Natural killer cell treated with Interleukin-12 subunit alpha and Interleukin-12 subunit beta and Interleukin-15 and Interleukin-18, amount 100 ng/mL, for 72 hours (primary cell): ENCODE measurements at places on chromosomes 2 and 18. TPM values are rescaled to one million over a fixed set of nuclear protein-coding genes. Genes with fewer than 3 reads are reported as not detected.
A peak's percentile ranks its signal among the peaks of the same experiment; 100 is the strongest.

The PROKR1 gene
- not detected for total RNA-seq

The TOGARAM2 gene
- total RNA-seq = 7.7 TPM

The TUBA4B gene
- not detected for total RNA-seq

The SETBP1 gene
- 77.9 TPM for total RNA-seq

DNA sequence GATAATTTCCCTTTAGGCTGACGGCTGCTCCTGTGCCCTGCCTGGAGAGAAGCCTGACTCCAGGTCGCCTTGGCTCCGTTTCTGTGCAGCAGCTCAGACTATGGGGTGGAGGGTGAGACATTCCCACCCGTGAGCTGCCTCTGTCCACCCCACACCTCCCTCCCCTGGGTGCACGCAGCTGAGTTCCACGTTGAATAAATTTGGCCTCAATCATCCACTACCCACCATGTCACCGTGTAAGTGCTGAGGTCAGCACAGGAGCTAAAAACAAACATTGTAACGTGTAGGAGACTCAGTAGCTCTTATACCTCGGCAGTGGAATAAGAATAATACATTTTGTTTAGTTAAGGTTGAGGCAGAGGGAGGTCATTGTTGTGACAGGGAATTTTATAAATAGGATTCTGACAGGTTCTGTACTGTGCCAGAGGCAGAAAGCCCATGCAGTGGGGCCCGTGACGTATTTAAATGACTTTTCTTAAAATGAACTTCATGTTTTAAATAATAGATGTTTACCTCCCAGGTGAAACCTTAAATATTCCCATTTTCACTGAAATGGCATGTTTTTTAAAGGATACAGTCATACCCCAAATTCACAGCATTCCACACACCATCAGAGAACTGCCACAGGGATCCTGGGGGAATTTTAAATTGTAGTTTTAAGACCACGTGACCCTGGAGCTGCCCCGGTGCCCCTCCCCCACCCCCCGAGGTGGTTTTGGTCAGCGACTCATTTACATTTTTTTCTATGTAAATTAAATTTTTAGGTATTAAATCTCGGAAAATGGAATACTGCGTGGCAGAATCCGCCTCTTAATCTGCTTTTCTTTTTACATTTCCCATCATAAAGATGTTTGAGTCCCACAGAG is 50.2 kb downstream of the NFATC1 start:
- DNase-seq = no peak

DNA sequence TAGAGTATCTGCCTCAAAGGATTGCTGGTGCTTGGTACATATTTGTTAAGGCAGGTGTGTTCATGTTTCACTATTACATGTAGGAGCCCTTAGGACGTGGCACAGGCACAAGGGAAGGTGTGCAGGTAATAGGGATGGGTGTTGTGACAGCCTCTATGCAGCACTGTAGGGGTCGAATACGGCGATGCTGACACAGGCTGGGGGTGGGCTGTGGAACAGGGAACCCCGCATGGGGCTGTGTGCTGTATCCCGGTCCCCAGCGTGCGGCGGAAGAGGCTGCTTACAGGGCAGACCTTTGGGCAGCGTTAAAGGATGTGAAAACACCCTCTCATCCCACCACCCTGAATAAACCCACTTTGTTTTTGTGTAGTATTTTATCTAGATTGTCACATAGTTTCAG is 21.5 kb downstream of the B3GNT2 start:
- DNase-seq = peak; percentile 12

DNA sequence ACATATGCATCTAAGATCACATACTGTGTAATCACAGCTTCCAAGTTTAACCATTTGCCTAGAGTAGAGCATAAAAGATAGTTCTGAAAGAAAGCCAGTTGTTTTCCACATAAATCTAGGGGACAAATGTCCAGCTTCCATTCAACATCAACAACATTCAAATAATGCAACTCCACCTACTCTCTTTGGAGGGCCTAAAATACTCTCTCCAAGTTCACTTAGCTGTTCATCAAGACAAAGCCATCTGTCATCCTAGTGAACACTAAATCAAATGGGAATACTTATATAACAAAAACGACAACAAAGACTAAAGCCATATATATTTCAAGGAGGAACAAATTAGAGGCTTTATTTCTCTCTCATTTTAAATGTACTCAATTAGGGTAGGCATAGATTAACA is 221.5 kb upstream of the CDH2 start:
- DNase-seq = no peak

DNA sequence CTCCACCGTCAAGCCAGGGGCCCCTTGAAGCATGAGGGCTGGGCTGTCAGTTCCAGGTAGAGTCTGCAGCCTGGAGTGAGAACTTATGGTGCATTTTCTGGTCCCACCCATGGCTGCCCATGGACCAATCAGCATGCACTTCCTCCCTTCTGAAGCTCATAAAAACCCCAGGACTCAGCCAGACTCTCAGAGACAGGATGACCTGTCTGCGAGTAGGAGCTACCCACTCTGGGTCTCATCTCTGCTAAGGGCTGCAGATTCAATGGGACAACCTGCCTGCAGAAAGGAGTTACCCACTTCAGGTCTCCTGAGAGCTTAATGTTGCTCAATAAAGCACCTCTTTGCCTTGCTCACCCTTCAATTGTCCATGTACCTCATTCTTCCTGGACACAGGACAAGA is 9.4 kb upstream of the DUSP19 start:
- DNase-seq = no peak

DNA sequence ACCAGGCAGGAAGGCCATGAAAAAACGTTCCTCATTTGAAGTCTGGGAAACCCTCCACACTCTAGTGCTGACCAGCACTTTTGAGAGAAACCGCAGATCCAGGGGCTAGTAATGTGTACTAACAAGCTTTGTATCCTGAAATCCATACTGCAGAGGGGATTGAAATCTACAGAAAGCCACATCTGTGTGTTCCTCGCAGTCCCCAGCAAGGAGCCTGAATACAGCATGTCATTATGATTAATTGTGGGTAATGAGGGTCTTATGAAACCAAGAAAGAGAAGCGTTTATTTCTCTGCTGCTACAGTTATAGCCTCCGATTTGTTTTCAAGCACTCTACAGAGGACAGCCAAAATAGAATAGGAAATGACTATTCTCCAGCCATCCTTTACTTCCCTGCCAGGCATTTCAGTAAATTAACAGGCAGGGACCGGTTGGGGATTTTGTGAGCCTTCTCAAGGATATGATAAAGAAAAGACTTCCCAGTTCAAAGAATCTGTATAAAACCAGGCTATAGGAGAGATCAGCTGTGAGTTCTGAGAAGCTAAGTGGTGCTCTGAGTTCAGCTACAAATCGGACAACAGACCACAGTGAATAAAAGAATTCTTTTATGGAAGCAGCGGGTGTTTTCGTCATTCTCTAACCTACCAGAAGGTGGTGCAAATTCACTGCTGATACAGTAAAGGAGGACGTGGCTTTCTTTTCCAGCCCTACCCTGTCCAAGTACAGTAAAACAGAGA is 133.4 kb downstream of the INSIG2 start:
- no peak for DNase-seq

DNA sequence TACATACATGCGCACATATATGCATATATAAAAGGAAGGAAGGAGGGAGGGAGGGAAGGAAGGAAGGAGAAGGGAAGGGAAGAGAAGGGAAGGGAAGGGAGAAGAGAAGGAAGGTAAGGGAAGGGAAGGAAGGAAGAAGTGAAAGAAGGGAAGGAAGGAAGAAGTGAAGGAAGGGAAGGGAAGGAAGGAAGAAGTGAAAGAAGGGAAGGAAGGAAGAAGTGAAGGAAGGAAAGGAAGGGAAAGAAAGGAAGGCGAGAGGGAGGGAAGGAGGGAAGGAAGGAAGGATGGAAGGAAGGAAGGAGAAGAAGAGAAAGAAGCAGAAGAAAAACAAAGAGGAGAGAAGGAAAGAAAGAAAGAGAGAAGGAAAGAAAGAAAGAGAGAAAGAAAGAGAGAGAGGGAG is 16.9 kb downstream of the COL6A3 start:
- DNase-seq = no peak

DNA sequence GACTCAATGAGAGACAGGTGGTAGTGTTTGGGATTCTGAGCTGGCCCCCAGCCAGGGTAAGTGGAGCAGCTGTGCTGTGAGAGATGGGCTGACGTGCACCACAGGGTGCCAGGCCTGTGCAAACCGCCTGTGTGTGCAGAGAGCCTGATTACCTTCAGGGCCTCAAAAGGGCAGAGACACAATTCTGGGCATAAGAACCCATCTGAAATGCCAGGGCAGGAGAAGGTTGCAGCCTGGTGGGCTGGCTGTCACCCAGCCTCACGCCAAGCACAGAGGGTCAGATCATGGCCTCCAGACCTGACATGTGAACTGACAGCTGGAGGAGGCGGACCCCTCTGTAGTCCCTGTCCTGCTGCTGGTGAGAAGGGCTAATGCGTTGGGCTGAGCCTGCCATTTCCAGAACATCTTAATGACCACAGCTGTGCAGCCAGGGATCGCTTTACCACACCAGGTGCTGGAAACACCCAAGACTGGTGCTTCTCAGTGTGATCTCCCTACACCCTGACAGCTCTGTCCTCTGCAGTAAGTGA is 100.9 kb downstream of the ARL4C start:
- DNase-seq = no peak

GRCh38 chr18:42030586-42031182 is 75.7 kb downstream of the PIK3C3 start:
- no peak for DNase-seq

- DNase-seq = no peak
Observed at GRCh38 chr2:44351088-44351487, 10.2 kb downstream of the PREPL start.

DNA sequence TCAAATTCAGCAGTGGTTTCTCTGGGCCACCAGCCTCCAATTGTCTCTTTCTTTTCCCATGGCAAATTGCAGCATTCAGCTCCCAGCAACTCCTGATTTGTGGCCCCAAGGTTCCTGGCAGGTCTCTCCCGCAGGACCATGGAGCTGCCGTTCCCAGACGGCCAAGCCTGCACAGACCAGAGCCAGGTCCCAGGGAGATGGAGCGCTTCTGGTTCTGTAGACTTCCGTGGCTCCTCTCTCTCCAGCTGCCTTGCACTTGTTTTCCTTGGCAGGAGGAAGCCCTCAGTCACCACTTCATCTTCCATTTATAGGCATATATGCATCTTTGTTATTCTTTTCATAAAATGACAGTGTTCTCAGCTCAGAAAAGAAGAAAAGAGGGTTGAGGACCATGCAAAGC is 21.7 kb downstream of the TNP1 start:
- no peak for DNase-seq

DNA sequence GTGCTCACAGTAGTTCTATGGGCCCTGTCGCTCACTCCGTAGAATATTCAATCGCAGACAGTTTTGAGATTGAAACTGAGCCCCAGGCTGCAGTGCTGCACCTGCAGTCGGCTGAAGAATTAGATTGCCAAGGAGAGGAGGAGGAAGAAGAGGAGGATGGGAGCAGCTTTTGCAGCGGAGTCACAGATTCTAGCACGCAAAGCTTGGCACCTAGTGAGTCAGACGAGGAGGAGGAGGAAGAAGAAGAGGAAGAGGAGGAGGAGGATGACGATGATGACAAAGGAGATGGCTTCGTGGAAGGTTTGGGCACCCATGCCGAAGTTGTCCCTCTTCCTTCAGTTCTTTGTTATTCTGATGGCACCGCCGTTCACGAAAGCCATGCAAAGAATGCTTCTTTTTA is 115.2 kb downstream of the GALNT3 start:
- no peak for DNase-seq

- no peak for DNase-seq
Observed at GRCh38 chr2:1739322-1739957, 4.9 kb downstream of the PXDN start.

DNA sequence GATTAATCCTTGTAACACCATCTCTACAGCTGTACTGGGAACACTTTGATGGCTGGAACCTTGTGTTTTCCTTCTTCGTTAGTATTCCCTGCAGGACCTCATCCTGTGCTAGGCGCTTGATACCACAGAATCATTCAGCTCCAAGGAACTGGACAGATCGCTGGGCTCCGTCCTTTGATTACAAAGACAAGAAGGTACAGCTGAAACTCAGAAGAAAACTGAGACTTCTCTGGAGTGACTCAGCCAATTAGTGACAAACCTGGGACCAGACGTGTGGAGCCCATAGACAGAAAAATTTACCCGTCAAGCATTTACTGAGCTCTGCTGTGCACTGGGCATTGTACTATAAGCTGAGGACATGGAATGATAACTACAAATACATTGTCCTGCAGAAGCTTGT is 67.3 kb downstream of the NCKAP5 start:
- no peak for DNase-seq

DNA sequence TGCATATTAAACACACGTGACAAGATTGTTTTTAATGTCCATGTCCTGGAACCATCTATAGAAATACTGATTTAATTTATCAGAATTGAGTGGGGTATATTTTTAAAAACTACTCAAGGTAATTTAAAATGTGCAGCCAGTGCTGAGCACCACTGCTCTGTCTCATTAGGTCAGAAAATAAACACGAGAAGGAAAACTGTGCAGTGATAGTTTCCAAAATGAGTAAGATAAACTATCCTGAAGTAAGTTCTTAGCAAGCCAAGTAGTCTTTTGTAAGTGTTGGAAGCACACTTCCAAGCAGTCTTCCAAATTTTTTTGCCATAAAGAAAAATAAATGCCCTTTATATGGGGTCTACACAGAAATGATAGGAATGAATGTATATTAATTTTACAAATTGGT is 93.8 kb upstream of the DNAJC10 start:
- no peak for DNase-seq

GRCh38 chr2:126751477-126751876 is 95.5 kb downstream of the GYPC start:
- DNase-seq = no peak
